ENCODE measurements at places on chromosomes 12 and 14.
A peak's percentile ranks its signal among the peaks of the same experiment; 100 is the strongest.

- no peak for DNase-seq
Observed at GRCh38 chr12:6367969-6368892, 7.1 kb downstream of the SCNN1A start.

DNA sequence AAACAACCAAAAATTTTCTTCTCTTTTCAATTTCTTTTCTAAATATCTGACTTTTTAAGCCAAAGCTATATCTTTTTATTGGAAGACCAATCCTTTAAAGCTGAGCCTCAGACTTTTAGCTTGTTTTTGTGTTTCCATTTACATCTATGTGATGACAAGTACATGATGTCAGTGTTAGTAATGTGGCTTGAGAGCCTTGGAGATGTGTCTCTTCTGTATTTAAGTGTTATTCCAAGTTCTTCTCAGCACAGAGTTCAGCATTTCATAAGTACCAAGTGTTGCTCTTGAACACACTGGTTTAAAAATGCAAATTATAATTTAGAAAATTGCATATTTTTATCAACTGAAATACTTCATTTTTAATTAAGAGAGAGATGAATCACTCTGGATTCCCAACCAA is 948.9 kb upstream of the FLRT2 start:
- DNase-seq = no peak

GRCh38 chr12:41325336-41325735 is 137.2 kb downstream of the PDZRN4 start:
- DNase-seq = no peak

- no peak for DNase-seq
Observed at GRCh38 chr14:65483647-65484046, 71.1 kb downstream of the FUT8 start.

DNA sequence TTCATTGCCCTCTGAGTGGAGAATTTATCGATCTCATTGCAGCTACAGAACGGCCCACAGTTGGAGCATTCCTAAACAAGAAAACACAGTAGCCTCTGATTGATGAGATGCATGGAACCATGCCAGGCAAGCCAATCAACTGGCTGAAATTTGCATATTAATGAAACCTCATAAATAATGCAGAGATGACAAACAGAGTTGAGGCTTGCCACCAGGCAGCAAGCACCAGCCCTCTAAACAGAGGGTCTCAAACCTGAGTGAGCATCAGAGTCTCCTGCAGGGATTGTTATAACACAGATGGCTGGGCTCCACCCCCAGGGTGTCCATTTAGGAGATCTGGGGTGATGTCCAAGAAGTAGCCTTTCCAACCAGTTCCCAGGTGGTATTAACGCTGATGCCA is 60.9 kb upstream of the CMKLR1 start:
- DNase-seq = no peak

GRCh38 chr14:91374879-91375702 is 42.5 kb downstream of the CCDC88C start:
- DNase-seq = no peak

GRCh38 chr12:46073321-46073720 is 82.9 kb upstream of the SCAF11 start:
- no peak for DNase-seq

DNA sequence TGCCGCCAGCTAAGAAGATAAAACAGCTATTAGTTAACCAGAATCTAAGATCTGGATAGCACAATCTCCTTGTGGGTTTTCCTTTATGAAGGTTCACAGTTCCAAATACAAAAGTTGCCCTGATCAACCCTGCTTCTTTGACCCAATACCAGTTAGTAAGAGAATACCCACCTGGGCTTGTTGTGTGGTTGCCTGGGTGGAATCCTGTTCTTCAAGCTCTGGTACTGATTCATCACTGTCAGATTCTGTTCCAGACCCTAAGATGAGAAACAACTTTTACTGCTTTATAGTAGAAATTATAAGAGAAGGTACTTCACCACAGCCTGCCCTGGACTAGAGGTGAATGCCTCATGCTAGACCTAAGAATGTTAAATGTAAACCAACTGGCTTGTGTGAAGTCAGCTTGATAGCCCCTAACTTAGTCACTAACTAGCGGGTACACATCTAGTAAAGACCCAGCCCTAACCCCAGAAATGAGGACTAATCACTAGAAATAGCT is 10.6 kb downstream of the NACA start:
- DNase-seq = no peak

DNA sequence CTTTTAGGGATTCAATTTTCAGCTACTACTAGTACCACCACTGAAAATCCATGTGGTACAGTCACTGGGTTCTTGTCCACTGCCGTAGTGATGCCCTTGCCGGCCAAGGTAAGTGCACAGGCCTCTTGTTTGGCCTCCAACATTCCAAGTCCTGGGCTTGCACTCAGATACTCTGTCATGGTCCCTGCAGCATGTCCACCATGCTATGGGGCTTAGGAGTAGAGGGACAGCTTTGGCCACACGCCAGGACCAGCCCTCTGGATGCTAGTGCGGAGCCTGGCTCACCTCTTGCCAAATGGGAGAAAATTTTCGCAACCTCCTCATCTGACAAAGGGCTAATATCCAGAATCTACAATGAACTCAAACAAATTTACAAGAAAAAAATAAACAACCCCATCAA is 38.6 kb upstream of the APPL2 start:
- DNase-seq = no peak

- DNase-seq = no peak
Observed at GRCh38 chr14:80477388-80478160, 266.3 kb upstream of the DIO2 start.

GRCh38 chr14:92582706-92583452 is 69.3 kb downstream of the RIN3 start:
- DNase-seq = peak; percentile 78

DNA sequence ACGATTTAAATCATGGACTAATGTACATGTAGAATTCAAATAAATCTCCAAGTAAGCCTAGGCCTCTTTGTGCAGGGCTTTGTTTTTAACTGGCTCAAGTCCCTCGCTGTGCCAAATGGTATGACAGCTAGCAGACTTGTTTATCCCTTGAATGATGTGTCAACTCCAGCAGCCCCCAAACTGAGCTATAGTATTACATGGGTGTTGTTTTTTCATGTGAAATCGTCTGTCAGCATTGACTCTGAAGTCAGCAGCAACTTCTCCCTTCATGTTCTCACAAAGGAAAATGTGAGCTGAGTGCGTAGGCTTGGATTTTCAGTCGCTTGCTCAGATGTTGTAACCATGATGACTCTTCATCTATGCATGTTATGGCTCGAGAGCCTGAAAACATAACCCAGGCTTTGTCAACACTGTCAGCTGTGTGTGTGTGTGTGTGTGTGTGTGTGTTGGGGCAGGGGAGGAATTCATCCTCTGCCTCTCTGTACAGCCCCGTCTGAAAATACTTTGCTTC is 73.3 kb downstream of the PTHLH start:
- no peak for DNase-seq

DNA sequence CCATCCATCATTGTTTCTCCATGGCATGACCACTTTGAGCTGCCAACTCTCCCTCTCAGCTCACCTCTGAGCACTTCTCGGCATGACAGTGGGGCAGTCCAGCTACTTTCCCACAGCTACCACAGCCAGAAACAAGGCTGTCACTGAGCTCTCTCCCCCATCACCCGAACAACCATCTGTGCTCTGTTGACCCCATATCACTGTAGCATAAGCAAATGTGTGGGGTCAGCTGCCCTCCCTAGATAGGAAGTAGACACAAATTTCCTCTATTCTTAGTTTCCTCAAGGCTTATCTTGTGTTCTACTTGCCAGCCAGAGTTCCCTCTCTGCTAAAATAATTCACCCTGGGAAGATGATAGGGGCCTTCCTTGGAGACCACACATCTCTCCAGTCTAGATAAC is 82.6 kb upstream of the FUT8 start:
- DNase-seq = no peak

Data from GM13976 (cell line).